Glutamatergic neuron (in vitro differentiated cells): ENCODE measurements at places on chromosomes 4 and X.

- no peak for DNase-seq
Measured at GRCh38 chrX:2609431-2610238, 81.5 kb upstream of the CD99 start.

GRCh38 chr4:172009446-172010230, 196.4 kb downstream of the GALNTL6 start:
- DNase-seq: no peak

DNA sequence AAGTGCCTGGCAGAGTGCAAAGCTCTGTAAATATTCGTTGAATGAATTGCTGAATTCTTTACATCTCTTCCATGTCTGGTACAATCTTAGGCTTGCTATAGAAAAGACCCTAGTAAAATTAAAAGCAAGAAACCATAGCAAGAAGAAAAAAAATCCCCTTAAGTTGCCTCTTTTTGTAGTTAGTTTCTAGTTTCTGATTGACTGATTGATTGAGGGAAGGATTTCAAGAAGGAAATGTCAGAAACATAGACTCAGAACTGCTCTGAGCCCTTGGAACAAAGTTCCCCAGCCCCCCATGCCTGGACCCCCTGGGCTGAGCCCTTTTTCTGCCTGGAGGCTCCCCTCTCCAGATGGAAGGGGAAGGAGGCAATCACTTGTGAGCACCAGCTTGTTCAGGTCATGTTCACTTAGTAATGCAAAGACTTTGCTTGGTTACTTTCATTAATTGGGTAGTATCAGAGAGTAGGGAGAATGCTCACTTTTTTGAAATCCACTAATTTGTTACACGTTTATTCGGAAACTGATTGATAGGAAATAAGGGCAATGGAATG, 35.6 kb downstream of the DAPP1 start:
- DNase-seq: no peak

DNA sequence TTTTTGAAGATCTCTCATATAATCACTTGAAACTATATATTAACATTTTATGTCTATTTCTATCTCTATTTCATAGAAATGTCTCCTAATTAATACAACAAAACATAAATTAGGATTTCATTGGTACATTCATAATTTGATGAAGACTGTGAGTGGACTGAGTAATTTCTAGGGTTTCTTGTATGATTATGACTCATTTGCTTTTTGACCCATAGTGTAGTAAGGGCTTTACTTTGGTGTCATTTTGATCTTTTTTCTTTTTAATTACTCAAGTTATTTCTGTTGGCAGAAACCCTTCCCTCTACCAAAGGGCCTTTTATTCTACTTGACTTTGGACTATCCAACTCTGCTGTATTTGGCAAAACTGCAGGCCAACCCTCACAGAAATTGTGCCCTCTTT, 207.9 kb upstream of the MAGEB16 start:
- no peak for DNase-seq
